Motor neuron (in vitro differentiated cells): ENCODE measurements at places on chromosomes 7 and 10.

- ATAC-seq, result no peak
Observed at GRCh38 chr10:6394084-6394483, 186.0 kb downstream of the PRKCQ start.

- peak; percentile 71 for ATAC-seq
Observed at GRCh38 chr7:2641406-2642393, 9.9 kb downstream of the TTYH3 start.

DNA sequence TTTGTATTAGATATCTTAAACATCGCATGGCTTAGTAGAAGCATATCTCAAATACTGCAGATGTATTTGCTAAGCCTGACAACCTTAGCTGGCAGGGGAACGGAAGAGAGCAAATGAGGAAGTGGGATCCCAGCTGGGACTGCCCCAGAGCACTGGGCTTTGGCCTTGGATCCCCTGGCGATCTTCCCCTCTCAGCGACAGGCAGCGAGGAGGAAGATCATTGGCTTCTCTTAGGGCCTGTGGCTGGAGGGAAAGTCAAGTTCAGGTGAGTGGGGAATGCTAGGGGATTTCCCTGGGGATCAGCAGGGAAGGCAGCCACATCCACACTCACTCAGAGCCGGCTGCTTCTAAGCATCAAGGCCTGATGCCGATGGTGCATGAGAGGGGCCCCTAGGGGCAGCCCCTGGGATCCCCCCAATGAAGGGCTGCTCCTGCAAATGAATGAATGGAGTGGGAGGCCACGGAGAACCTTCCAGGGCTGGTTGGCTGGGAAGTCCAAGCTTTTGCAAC is 42.0 kb downstream of the LYZL2 start:
- ATAC-seq, result no peak

DNA sequence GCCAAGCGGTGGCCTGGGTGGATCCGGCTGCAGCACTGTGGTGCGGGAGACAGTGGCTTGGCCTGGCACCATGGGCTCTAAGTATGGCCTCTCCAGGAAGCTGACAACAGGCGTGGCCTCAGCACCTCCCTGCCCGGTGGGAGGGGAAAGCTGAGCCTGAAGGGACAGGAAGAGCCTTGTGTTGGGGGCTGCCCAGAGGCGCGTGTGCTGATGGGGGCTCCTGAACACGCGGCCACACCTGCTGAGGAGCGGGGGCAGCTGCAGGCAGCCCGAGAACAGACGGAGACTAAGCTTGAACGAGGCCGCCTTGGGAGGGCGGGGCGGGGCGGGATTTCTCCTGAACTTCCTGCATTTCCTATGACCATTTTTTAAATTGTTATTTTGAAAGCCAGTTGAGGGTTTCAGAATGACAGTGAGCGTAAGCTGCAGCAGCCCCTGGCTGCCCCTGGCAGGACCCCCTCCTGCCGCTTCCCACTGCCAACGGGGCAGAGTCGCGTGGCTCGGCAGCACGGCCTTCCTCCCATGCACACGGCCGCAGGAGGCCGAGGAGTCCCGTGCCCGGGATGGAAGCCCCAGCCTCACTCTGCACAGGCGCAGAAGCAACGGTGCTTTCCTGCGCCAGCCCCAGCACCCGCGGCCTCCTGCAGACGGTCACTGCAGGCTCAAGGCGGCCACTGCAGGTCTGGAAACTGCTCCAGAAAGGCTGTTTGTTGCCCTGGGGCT is 43.2 kb downstream of the DPYSL4 start:
- no peak for ATAC-seq

- ATAC-seq, result no peak
Observed at GRCh38 chr7:45236666-45237065, 79.1 kb downstream of the RAMP3 start.

GRCh38 chr7:90216080-90216674 is 4.6 kb downstream of the STEAP2 start:
- ATAC-seq, result no peak

- ATAC-seq, result no peak
Observed at GRCh38 chr10:17041626-17042520, 87.7 kb downstream of the CUBN start.

DNA sequence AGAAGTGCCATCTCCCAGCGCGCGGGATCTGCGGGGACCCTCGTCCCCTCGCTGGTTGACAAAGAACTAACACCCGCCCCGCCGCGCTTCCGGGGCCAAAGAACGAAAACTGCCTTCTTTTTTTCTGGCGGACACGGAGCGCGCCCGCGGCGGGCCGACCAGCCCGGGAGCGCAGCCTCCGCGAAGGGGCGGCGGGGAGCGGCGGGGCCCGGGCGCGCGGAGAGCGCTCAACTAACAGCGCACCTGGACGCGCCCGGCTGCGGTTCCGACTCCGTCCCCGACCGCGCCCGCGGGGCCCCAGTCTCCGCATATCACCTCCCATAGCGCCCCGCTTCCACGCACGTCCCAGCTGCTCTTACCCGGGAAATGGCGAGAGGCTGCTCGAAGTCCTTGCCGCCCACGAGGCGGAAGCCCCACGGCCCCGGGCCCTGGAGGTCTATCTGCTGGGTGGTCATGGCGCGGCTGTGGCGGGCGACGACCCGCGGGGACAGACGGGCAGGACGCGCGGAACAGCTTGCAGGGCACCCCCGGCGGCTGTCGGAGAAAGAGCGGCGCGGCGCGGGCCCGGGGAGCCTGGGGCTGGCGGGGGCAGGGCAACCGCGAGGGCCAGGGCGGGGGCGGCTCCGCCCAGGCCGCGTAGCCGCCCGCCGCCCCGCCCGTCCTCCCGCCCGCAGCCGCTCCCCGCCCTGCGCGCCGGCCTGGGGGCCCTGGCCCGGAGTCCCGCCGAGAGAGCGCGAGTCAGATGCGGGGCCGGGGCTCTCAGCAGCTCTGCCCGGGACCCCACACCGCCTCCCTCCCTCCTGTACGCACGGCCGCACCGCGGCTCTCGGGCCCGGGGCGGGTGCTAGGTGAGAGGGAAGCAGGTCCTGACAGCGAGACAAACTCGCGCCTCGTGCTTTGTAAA is at the start of gene PDLIM1:
PDLIM1 (minus strand) TSS at position 543 of the 904 bp plus-strand sequence; CDS start at position 455, 88 bp downstream.
- ATAC-seq, result peak; percentile 86

DNA sequence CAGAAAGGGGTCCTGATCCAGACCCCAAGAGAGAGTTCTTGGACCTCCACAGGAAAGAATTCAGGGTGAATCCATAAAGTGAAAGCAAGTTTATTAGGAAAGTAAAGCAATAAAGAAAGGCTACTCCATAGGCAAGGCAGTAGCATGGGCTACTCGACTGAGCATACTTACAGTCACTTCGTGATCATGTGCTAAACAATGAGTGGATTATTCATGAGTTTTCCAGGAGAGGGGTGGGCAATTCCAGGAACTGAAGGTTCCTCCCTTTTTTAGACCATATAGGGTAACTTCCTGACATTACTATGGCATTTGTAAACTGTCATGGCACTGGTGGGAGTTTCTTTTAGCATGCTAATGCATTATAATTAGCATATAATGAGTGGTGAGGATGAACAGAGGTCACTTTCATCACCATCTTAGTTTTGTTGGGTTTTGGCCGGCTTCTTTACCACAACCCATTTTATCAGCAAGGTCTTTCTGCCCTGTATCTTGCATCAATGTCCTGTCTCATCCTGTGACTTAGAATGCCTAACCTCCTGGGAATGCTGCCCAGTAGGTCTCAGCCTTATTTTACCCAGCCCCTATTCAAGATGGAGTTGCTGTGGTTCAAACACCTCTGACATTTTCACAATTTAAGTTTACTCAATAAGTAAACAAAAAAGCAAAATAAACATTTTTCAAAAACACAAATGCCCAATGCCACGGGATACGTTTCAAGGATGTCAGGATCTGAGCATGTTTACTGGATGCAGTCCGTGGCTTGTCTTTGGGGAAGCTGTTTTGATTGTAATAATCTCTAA is 37.0 kb downstream of the ALOX5 start:
- peak; percentile 85 for ATAC-seq

- peak; percentile 58 for ATAC-seq
Observed at GRCh38 chr10:14040787-14041631, 289.7 kb downstream of the FRMD4A start.

GRCh38 chr10:60518745-60519144 is 129.1 kb upstream of the ANK3 start:
- no peak for ATAC-seq

GRCh38 chr7:74467876-74468275 is 14.2 kb downstream of the GTF2IRD1 start:
- no peak for ATAC-seq

DNA sequence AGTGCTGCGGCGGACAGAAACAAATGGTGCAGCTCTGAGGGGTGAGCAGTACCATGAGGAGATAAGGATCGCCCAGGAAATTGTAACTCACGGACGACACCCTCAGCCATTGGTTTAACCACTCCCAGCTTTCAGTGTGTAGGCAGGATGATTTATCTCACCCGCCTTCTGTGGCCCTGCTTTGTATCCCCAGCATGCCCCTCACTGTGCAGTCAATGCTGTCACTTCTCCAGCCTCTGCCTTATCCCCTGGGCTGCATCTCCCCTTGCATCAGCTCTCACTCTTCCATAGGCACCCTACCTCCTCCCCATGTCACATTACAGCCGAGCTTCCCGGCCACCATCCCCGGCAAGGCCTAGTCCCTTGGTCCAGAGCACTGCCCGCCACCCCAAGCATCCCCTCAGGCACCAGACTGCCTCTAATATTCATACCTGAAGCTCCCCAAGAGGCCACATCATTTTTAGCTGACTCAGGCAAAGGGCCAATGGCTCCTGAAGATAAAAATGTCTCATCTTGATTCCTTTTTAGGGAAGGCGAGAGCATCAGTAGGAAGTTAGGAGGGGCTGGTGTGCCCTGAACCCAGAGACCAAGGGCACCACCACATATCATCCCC is 77.1 kb downstream of the CARD11 start:
- ATAC-seq, result peak; percentile 42

GRCh38 chr10:70960783-70961570 is 72.6 kb upstream of the PCBD1 start:
- ATAC-seq, result no peak

DNA sequence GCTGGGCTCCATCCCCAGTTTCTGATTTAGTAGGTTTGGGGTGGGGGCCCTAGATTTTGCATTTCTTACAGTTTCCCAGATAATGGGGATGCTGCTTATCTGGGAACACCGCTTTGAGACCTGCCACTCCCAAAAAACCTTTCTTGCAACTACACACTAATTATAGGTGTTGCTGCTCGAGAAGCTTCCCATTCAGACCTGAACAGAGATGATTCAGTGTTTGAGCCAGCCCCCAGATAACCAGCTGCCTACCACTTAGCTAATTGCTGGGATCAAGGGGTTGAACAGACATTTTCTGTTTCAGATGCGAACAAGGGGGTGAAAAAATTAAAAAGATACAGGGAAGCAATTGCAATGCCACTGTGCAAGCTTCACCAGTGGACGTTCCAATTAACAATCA is 448.5 kb downstream of the KCNMA1 start:
- no peak for ATAC-seq

- no peak for ATAC-seq
Observed at GRCh38 chr7:16420329-16420648, 1.0 kb downstream of the CRPPA start.

GRCh38 chr7:139774376-139774775 is 3.4 kb downstream of the HIPK2 start:
- no peak for ATAC-seq

GRCh38 chr7:66779669-66780409 is 39.3 kb downstream of the RABGEF1 start:
- no peak for ATAC-seq

DNA sequence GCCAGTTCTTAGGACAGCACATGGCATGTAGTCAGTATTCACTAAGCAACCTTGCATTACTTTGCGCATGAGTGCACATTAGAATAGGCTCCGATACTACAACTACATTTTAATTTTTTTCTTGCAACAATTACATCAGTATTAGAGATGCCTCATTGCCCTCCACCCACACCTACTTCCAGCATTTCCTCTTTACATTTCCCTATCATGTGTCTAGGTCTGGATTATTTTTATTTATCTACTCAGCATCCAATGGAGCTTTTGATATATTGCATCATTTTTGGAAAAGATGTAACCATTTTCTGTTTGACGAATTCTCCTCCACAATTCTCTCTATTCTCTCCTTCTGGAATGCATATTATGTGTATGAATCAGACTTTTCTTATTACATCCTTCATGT is 258.2 kb upstream of the GLI3 start:
- peak; percentile 36 for ATAC-seq
